Stimulated activated CD4-positive, alpha-beta T cell treated with anti-CD3 and anti-CD28 coated beads, Interleukin-15, amount 100 ng/mL, for 1 hour (primary cell): ENCODE measurements at places on chromosomes 6 and 20.

GRCh38 chr20:16589623-16590022 is 16.4 kb upstream of the KIF16B start:
- no peak for DNase-seq

DNA sequence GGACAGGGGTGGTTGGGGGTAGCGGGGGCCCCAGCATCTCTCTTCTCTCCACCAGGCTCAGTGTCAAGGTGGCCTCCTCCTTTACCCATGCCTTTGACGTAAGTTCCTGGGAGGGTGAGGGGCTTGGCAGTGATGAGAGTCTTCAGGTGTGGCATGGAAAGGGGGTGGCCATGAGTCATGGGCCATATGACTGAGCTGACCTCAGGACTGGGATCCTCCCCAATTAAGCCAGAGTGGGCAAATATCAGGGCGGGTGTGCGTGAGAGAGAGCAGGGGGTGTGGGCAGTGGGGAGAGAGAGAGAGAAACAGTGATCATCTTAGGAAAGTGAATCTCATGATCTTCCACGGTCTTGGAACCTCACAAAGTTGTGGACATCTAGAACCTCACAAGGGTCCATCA is 8.2 kb upstream of the BPIFB4 start:
- no peak for DNase-seq

GRCh38 chr20:3698591-3699001 is 13.8 kb downstream of the SIGLEC1 start:
- no peak for DNase-seq

DNA sequence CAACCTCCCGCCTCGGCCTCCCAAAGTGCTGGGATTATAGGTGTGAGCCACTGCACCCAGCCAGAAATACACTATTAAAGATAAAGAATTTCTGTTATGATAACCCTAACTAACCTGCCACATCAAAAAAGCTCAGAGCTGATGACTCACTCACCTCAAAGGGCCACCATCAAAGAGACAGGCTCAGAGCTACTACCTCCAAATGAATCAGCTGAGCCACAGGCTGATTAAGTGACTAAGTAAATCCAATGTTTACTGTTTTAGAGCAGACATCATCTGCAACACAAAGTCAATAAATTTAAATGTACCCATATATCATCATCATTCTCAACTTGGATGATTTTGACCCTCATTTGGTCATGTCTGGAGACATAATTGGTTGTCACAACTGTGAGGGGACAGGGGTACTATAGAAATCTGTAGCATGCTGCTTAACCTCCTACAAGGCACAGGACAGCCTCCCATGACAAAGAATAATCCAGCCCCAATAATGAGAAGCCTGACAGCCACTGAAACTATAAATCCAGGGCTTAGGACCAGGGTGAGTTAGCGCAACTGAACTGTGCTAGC is 106.5 kb downstream of the ATP9A start:
- no peak for DNase-seq

- no peak for DNase-seq
These were observed 32.0 kb upstream of the RNF8 start for GRCh38 chr6:37321516-37322415.
